ENCODE measurements at places on chromosomes 6 and 20. TPM values are rescaled to one million over a fixed set of nuclear protein-coding genes. Genes with fewer than 3 reads are reported as not detected.

DNA sequence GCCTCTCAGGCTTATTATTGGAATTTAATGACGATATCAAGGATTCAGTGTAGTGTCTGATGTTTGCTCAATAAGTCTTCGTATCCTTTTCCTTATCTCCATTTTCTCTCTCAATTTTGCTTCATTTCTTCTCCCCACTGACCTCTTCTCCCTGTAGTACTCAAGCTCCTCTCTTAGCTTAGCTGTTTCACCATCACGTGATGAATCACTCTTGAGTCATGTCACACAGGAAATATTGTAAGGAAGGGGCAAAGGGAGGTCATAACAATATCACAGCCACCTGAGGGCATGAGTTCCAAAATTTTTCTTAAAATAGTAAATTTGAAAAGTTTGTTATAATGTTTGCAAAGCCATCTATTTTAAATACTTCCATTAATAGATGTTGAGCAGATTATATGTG is 392.2 kb upstream of the MARCKS start:
- peaks cover 20% of the 10 kb centered on the region for H3K4me1 ChIP-seq
- no peaks in the 10 kb centered on the region for H3K36me3 ChIP-seq
- no peak for DNase-seq
- H3K4me3 ChIP-seq = no peak overlapping the region
- no peaks in the 10 kb centered on the region for H3K27me3 ChIP-seq

DNA sequence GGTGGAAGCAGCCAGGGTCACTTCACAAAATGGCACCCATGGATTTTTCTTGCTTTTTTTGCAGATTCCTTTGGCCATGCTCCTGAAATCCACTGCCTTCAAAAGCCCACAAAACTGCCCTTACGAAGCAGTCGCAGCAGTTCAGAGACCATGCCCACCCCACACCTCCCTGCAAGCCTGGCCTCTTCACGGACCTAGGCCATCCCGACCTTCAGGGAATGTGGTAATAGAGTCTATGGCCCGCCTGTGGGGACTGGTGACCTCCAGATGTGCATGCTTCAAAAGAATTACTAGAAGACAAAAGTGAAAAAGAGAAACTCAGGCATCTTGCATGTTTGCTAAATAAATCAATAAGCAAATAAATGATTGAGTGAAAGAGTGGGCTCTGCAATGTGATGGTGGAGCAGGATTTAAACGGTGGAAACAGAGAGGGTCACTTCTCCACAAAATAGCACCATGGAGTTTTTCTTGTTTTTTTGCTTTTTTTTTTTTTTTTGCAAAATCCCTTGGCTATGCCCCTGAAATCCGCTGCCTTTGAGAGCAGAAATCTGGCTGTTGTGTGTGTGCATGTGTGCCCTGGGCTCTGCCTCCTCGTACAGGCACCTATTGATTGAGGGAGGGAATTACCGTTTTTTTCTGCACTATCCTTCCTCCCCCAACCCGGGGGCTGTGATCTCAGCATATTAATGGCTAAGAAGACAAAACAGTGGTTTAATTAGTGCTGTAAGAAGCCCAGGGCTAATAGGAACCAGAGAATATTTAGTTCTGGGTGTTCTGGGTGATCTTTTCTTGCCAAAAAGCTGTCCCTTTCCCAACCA is 107.4 kb downstream of the PXDC1 start:
- H3K27ac ChIP-seq = no peak overlapping the region
- no peak overlapping the region for H3K4me3 ChIP-seq
- DNase-seq = peak; percentile 37
- no peaks in the 10 kb centered on the region for H3K36me3 ChIP-seq
- H3K4me1 ChIP-seq = no peaks in the 10 kb centered on the region

- DNase-seq = no peak
- H3K27ac ChIP-seq = no peak overlapping the region
- peaks cover 12% of the 10 kb centered on the region for H3K27me3 ChIP-seq
- no peak overlapping the region for H3K4me3 ChIP-seq
- H3K36me3 ChIP-seq = no peaks in the 10 kb centered on the region
Measured at GRCh38 chr6:27861276-27861840, 50.8 kb downstream of the OR2B2 start.

DNA sequence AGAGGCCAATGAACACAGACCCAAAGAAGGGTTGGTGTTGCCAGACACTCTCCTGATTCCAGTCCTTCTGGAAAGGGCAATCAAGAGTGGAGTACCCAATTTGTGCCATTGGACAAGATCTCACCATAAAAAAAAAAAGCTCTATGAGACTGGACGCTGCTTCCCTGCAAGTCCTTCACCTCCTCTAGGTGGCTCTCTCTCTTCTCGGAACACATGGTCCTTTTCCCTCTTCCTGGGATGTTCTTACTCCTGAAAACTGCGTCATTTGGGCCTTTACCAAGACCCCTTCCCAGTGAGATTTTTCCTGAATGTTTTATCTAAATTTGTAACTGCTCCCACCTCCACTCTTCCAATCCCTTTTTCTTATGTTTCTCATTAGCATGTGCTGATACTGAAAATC is 280.8 kb downstream of the FOXA2 start:
- H3K36me3 ChIP-seq = no peaks in the 10 kb centered on the region
- no peak for DNase-seq
- H3K4me3 ChIP-seq = no peak overlapping the region
- H3K27me3 ChIP-seq = no peaks in the 10 kb centered on the region
- H3K4me1 ChIP-seq = no peaks in the 10 kb centered on the region

GRCh38 chr6:151078655-151079054 is 161.1 kb upstream of the AKAP12 start:
- H3K27me3 ChIP-seq = no peaks in the 10 kb centered on the region
- no peak overlapping the region for H3K4me3 ChIP-seq
- H3K36me3 ChIP-seq = no peaks in the 10 kb centered on the region
- no peaks in the 10 kb centered on the region for H3K4me1 ChIP-seq
- DNase-seq = no peak

The SLC4A11 gene
- not detected for total RNA-seq

The PRL gene
- 0.33 TPM for total RNA-seq

The CALHM6 gene
- total RNA-seq = 3.0 TPM

The ZNF341 gene
- total RNA-seq = 4.2 TPM

The RIMS1 gene
- total RNA-seq = 62.3 TPM

The TM9SF4 gene
- 34.4 TPM for total RNA-seq

Measured in esophagus muscularis mucosa (tissue), 4 donors.